ENCODE measurements at places on chromosomes 13 and 19. TPM values are rescaled to one million over a fixed set of nuclear protein-coding genes. Genes with fewer than 3 reads are reported as not detected.
A peak's percentile ranks its signal among the peaks of the same experiment; 100 is the strongest.

The TPRX2 gene
- total RNA-seq: not detected

The KLK4 gene
- not detected for total RNA-seq

The NLRP4 gene
- total RNA-seq: not detected

The SYNGR4 gene
- total RNA-seq: not detected

The DNAJC3 gene
- 63.4 TPM for total RNA-seq

- no peaks in the 10 kb centered on the region for H3K27me3 ChIP-seq
- no peak overlapping the region for H3K27ac ChIP-seq
- H3K4me1 ChIP-seq: no peaks in the 10 kb centered on the region
- DNase-seq: no peak
- no peaks in the 10 kb centered on the region for H3K36me3 ChIP-seq
Measured at GRCh38 chr13:87130423-87130822, 540.7 kb upstream of the SLITRK5 start.

DNA sequence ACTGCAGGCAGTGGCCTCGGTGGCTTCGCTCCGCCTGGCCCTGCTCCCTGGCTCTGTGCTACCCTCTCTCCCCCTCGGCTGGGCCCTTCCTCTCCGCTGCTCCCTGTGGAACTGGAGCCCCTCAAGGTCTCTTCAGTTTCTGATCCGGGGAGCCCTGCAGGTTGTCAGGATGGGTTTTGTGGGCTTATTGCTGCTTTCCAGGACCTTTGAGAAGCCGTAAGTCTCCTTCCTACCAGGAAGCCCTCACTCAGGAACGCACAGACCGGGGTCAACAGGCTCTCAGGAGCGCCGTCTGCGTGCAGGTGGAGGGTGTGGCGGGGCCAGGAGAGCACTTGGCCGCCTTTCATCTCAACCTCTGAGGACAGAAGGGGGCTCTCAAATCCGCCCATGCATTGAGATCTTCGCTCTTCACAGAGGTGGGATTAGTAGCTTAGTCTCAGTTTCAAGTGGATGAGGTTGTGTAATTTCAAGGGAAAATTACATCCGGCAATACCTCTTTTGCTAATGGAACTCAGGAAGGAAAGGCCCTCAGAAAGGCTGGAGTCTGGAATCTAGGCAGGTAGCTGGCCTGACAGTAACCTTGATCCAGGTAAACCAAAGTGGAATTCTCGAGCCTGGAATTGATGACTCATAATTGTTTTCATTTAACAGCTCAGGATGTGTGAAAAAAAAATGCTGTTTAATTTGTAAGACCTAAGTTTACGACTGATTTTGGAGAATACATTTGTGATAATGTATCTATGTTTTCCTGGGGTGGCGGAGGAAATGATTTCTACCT lies 102.0 kb downstream of the ATP11A start:
- H3K36me3 ChIP-seq: no peaks in the 10 kb centered on the region
- H3K4me3 ChIP-seq: no peak overlapping the region
- no peak for DNase-seq
- no peak overlapping the region for H3K27ac ChIP-seq
- no peaks in the 10 kb centered on the region for H3K27me3 ChIP-seq

DNA sequence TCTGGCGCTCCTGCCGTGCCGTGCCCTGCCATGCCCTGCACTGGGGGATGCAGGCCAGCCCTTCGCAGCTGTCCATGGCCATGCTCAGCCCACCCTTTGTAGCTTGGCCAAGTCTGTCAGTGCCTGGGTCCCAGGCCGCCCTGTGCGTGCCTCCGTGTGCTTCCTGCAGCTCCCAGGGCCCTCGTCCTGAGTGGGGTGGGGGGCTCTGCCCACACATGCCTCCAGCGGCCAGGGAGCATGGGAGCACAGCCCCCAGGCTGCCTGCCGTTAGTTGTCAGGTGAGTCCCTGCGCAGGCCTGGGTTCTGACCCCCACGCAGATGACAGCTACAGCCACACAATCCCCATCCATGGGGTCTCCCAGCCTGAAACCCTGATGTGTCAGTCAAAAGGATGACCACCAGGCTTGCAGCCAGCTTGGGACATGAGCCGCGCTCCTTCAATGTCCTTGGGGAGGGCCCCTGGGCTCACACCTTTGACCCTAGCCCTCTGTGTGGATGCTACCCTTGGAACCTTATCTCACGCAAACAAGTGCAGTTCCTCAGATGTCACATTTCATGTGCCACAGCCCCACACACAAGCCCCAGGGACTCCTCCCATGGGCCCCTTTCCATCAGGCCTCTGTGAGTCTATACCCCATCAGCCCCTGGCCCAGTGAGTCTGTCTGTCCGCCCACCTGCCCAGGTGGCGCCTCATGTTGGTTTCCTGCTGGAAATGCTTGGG lies 24.5 kb downstream of the TMED1 start:
- H3K4me1 ChIP-seq: peaks cover 11% of the 10 kb centered on the region
- DNase-seq: no peak
- H3K36me3 ChIP-seq: peaks cover 19% of the 10 kb centered on the region
- H3K27ac ChIP-seq: no peak overlapping the region

- peaks cover 8% of the 10 kb centered on the region for H3K4me1 ChIP-seq
- no peak overlapping the region for H3K4me3 ChIP-seq
- H3K36me3 ChIP-seq: no peaks in the 10 kb centered on the region
Measured at GRCh38 chr19:16262618-16263017, 62.0 kb upstream of the KLF2 start.

- H3K4me3 ChIP-seq: no peak overlapping the region
- H3K27me3 ChIP-seq: no peaks in the 10 kb centered on the region
- H3K27ac ChIP-seq: no peak overlapping the region
Measured at GRCh38 chr19:6318772-6319171, 14.6 kb downstream of the ACER1 start.

DNA sequence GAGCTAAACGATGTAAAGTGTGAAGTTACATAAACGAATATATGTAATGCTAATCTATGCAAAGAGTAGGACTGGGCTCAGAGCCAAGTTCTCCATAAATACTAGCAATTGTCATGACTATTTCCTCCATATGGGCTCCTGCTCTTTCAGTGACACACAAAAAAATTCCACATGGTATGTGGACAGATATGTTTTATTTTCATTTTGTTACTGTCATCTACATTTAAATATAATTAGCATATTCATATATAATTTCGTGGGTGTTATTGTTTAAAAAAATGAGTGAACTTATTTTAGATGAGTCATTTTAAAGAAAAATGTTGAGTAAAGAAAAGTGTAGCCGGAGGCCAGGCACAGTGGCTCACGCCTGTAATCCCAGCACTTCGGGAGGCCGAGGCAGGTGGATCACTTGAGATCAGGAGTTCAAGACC lies 5.0 kb upstream of the IGSF23 start:
- H3K27ac ChIP-seq: no peak overlapping the region
- H3K4me1 ChIP-seq: peaks cover 7% of the 10 kb centered on the region
- no peak for DNase-seq

DNA sequence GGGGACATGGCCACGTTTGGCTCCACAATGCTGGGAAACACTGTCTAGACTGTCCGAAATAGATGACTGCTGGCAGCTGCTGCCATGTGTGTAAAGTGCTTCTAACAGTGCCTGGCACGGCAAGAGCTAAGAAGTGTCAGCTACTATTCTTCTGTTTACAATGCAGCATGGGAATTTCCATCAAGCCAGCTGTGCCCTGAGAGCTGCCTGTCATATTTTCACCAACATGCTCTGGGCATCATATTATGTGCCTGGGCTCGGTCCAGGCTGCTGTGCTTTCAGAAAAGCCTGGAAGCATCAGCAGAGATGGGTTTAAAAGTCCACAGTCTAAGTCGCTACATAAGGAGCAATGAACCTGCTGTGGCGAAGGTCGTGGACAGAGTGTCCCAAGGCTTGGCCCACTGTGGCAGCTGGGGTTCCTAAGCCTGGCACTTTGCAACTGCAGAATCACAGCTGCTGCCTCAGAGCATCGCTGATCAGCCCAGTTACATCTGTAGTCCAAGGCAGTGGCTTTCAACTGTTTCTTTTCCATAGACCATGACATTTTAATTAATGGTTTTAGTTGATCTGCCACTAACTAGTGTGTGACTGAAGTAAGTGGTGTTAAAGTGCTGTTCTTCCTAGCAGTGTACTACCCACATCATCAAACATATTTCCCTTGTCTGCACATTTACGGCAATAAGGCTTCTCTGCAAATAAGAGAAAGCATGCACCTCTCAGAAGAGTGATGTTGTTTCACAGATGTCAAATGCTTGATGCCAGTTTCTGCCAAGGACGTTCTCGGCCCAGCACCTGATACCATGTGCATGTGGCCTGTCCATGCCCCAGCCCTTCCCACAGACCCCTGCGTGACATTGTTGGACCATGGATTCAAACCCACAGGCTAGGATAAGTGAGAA lies 95.7 kb upstream of the C1QTNF9B start:
- H3K27ac ChIP-seq: no peak overlapping the region
- H3K27me3 ChIP-seq: no peaks in the 10 kb centered on the region
- no peak for DNase-seq
- no peaks in the 10 kb centered on the region for H3K4me1 ChIP-seq
- H3K36me3 ChIP-seq: no peaks in the 10 kb centered on the region

DNA sequence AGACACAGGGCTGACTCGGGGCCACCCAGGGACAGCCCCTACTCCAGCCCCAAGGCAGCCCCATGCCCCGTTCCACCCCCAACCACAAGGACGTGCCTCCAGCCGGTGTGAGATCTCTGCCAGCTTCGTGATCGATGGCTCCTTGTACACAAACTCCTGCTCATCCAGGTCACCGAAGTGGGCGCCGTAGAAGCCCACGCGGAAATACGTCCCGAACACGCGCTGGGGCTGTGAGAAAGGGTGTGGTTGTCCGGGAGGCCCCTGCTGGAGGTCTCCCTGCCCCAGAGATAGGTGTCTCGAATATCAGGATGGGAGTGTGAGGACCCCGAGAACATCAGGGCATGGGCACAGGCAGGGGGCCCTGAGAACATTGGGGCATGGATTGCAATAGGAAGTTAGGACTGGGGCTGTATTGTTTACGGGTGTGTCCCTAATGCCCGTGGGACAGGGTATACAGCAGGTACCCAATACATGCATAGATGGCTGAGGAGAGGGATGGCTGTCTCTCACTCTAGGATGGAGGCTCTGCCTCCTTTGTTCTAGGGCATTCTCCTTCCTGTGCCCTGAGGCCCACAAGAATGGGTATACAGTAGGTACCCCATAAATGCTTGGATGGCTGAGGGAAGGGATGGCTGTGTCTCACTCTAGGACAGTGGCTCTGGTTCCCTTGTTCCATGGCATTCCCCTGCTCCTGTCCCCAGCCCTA lies 5.3 kb upstream of the KANK2 start:
- DNase-seq: no peak
- H3K36me3 ChIP-seq: no peaks in the 10 kb centered on the region
- H3K4me3 ChIP-seq: peak overlapping the region; percentile 45
- peaks cover 28% of the 10 kb centered on the region for H3K4me1 ChIP-seq
